SW480 (cell line): ENCODE measurements at places on chromosomes 7 and 10.
A peak's percentile ranks its signal among the peaks of the same experiment; 100 is the strongest.

DNA sequence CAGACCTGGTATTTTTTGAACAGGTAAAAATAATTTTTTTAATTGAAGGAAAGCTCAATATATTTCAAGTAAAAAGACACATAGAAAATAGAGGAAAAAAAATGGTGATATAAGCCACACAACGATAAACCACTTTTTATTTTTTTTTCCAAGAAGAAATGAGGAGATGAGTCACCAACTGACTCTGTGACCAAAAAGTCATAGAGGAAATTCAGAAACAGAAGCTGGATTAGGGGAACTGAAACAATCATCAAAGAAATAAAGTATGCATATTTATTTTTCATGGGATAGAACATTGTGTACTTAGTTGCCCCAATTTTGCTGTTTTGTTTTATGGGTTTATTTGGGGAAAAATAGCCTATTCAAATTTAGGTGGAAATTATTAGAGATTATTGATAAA is 176.8 kb upstream of the AGR3 start:
- DNase-seq, result no peak

GRCh38 chr7:37481154-37481553 is 32.5 kb upstream of the ELMO1 start:
- DNase-seq, result no peak

DNA sequence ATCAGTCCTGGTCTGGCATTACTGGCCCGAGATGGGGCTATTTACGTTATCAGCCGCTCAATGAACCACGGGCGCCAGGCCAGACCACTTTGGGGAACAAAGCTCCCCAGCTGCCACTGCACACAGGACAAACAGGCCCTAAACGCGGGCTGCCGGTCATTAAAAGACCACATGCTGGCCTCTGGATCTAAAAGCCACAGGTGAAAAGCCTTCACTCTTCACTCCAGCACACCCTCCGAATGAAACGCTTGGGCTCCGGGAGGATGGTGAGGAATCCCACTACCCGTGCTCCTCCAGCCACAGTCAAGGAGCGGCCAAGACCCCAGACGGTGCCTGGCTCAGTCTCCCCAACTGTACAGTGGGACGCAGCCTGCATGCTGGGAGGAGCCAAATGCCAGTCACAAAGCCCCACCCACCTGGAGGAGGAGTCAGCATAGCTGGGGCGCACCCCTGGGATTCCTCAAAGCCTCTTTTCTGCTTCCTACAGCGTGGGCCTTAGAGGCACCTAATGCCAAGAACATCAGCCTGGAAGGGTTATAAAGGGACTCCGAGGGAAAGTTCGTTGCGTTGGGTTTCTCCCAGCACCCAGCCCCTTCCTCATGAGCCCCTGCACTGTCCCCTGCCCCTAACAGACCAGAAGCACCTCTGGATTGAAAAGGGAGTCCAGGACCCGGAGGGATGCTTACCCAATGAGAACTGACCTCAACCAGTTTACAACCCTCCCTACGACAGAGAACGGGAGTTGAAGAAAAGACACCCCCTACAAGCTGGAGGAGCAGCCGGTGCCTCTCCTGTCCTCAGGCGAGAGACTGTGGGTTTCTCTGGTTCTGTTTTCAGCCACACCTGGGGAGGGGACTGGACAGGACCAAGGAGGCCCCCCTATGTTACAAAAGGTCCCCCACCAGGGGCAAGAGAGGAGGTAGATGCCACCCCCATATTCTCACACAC is 4.7 kb downstream of the PDGFA start:
- peak; percentile 89 for DNase-seq

DNA sequence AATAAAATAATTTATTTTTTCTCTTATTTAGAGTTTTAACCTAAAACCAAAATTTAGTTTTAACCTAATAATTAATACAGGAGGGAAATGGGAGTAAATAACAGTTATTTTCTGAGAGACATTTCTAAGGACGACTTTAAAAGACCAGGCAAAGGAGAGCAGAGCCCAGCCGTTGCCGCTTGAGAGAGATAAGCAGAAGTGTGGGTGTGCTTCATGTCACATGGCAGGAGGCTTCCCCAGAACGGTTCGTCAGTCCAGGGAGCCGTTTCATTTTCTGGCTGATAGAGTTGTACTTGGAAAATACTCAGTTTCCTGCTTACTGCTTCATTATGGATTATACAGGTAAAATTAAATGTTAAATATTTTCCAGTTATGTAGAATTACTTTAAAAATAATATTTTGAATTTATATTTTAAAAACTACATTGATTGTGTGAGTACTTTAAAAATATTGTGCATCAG is 61.4 kb downstream of the ST7 start:
- peak; percentile 82 for DNase-seq

DNA sequence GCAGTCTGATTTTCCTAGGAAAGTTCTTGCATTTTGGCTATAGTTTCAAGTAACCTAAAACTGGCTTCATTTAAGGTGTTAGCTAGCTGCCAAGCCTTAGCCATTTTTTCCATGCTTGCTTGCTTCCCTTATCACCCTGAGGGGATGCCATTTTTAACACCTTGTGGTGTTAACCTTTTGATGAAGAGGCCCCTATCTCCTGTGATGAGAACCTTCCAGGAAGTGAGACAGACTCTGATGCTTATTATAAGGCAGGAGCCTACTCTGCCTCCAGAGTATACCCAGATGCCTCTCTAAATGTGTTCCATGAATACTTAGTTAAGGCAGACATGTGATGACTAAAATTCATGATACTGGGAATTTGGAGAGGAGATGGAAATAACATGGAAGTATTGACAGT is 4.9 kb upstream of the VWA2 start:
- no peak for DNase-seq

- DNase-seq, result no peak
These were observed 107.3 kb downstream of the PROSER2 start for GRCh38 chr10:11930312-11930978.

DNA sequence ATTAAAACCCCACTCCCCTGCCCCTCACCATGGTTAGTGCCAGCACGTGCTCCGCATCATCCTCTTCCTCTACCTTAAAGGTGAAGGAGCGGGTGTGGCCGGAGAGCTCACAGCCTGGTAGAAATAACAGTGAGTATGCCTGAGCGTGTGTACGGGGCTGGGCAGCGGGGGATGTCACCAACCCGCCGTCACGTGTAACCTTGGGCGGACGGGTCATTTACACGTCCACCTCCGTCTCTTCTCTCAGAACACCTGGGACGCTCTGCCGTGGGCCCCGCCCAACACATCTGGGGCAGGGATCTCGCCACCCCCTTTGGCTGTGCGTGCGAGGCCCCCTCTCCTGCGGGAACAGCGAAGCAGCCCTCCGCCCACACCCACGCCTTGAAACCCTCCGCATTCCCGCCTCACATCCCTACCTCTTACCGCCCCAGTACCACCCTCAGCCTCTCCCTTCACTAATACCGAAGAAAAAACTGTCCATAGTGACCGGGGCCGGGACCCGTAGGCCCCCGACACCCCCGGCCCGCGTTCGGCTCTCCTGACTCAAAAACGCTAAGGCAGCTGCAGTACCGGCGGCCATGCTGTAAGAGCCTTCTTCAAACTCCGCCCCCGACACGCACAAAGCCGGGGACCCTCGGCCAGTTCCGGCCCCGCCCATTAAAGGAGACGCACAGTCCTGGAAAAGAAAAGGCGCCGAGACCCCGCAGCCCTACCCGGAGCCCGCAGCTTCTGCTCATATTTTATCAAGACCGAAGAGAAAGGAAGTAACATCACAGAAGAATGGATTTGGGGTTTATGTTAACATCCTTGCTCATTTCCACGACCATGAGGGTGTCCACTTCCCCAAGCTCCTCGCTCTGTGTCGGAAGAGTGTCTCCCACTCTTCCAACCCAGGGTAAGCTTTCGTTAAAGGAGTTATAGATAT is at the start of gene NPM3:
NPM3 (minus strand) TSS at position 636 of the 925 bp plus-strand sequence; CDS start at position 580, 56 bp downstream.
- DNase-seq, result peak; percentile 75
